Activated gamma-delta T cell treated with anti-CD3 and anti-CD28 coated beads, Interleukin-2, amount 50 U/mL, for 16 hours (primary cell): ENCODE measurements at places on chromosomes 5 and 9.

GRCh38 chr5:44536650-44537260, 147.5 kb upstream of the FGF10 start:
- no peak for DNase-seq

DNA sequence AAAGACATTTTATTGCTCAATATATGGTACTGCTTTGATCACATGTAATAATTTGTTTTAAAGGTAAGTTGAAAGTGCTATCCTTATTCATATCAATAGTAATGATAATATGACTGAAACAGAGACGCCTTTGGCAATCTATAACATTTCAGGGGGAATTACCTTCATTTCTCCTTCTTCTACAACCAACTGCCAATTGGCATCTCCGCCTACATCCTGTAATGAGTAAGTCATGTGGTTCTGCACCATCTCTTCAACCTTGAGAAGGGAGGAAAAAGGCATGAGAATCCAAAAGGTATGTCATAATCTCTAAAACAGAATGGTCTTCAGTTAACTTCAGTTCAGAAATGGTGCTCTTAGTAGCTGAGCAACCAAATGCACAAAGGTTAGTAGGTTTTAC, 52.4 kb downstream of the HMGCR start:
- no peak for DNase-seq

- DNase-seq, result no peak
These were observed 203.7 kb upstream of the TAS2R1 start for GRCh38 chr5:9833871-9834270.

- no peak for DNase-seq
These were observed 25.2 kb downstream of the GFI1B start for GRCh38 chr9:133003671-133004090.

DNA sequence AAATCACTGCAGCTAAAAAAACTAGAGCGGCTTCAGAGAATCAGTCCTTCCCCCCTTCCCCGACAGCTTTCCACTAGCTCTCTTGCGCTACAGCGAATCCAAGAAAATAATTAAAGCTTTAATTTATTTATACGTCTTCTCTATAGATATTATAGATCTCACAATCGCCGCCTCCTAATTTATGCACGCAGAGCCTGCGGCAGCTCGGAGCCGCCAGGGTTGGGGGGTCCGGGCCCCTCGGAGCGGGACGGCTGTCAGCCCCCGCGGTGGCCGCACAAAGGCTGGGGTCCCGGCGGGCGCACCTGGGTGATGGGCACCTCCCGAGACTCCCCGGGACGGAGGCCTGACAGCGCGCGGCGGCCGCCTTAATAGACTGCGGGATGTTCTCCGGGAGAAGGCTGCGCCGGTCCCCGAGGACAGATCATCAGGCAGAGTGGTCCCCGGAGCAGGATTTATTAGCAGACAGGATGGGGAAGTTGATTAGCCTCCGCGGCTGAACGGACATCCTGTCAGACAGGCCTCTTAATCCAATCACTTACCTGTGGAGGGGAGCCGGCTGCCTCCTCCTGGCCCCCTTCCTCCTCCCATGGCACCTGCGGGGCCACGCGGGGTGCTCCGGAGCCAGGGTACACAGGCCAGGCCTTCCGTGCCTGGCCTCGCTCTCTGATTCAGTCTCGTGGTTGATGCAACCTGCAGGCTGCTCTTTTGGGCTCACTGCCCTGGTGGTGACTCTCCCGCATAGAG, 166.8 kb downstream of the MELK start:
- no peak for DNase-seq

- no peak for DNase-seq
These were observed 3.8 kb downstream of the RGMB start for GRCh38 chr5:98777295-98777694.

DNA sequence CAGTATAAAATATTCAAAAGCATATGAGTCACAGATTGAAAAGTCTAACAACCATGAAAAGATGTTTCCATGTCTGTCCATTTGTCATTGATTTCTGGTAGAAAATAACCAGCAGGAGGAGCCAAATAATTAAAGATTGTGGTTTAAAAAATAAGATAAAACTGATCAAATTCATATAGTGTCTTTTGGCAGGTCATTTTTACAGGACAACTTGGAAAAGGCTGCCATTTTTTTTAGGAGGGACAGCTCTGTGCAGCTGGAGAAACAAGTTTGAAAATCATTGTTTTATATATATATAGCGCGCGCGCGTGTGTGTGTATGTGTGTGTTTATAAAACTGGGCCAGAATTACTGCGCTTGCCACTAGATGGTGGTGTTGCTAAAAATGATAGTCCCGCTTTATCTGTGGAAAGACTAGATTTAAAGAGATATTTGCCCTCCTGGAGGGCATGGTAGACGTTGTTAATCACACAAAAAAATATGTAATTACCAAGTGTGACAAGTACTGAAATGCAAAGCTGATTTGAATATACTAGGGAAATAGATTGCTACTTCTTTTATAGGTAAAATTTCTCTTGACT, 1.3 kb upstream of the TRMO start:
- peak; percentile 59 for DNase-seq

GRCh38 chr5:109318455-109319108, 91.2 kb downstream of the PJA2 start:
- DNase-seq, result no peak

DNA sequence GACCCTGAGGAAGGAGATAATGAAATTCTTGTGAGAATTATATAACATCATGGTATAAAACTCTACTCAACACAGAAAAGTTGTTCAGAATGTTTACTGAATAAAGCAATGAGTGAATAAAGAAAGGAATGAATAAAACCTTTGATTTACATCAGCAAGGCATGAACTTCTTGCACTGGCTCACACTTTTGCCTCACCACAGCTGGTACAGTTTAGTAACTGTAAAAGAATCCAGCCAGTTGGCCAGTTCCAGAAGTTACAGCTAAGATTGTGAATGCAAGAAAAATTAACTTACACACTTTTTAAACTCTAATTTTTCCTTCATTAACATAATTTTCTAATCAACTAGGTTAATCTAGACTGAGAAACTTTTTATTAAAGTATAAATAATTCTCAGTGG, 490.9 kb downstream of the NFIB start:
- no peak for DNase-seq

GRCh38 chr5:170223360-170223759, 9.4 kb upstream of the C5orf58 start:
- no peak for DNase-seq

DNA sequence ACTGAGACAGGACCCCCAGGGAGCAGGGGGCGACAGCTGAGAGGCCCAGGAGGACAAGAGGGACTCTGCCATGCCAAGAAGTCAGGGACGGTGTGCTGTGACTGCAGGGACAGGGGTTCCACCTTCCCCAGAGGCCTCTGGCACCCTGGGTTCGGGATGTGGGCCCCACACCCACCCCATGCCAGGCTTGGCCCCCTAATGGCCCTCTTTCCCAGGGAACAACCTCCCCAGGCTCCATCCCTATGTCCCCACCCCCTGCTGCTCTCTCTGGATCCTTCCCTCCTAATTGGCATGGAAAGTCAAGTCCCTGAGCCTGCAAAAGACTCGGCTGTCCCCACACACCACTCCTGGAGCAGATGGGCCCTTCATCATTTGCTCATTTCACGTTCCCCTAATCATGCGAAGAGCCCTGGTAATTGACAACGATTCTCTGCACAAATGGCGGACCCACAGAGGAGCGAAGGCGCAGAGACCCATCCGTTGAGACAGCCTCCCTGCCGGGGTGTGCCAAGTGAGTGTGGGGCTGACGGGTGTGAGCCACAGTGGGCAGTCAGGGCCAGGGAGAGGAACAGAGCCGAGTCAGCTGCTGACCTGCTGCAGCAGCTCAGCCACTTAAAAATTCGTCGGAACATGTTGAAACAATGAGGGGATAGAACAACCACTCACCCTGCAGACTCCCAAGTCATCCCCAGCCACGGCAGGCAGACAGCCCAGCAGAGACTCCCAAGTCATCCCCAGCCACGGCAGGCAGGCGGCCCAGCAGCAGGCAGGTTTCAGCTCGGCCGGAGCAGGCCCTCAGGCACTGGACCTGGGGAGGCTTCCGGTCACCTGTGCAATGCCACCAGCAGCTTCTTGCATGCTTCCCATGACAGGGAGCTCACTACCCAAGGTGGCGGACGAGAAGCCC, 109.0 kb downstream of the VAV2 start:
- no peak for DNase-seq

DNA sequence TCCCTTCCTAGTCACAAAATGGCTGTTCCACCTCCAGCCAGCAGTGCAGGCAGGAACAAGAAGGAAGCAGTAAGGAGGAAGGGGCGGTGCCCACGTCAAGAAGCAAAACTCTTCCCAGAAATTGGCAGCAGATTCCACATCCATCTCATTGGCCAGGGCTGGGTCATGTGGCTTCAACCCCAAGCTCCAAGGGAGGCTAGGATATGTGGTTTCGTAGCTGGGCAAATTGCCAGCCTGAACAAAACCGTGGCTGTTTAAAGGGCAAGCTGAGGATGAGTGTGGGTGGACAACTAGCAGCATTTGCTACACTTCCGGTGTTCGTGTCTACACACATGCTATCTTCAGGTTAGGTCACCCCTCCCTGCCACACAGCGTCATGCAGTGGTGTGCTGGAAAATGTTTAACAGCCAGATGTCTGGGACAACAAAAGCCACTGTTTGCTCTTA, 92.1 kb upstream of the MAP1B start:
- DNase-seq, result no peak

DNA sequence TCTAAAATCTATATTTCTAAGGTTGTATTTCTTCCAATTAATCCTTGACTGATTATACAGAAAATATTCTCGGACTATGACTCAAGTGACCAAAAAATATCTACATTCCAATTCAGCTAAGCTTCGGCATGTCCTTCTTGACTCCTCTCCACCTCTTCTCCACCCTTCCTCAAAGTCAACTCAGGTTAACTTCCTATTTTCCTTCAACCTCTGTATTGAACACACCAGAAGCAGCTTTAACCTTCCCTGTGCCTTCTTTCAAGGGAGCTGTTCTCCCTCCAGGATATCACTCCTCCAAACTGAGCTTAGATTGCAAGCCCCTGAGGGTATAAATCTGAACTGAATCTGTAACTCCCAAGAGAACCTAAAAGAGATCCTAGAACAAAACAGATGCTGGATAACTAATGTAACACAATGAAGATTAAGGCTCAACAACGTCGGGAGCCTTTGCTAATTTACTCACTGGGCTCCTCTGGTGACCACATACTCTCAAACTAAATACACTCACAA, 1.1 kb downstream of the SLCO4C1 start:
- DNase-seq, result no peak

GRCh38 chr9:96219026-96219899, 82.7 kb downstream of the HSD17B3 start:
- no peak for DNase-seq

DNA sequence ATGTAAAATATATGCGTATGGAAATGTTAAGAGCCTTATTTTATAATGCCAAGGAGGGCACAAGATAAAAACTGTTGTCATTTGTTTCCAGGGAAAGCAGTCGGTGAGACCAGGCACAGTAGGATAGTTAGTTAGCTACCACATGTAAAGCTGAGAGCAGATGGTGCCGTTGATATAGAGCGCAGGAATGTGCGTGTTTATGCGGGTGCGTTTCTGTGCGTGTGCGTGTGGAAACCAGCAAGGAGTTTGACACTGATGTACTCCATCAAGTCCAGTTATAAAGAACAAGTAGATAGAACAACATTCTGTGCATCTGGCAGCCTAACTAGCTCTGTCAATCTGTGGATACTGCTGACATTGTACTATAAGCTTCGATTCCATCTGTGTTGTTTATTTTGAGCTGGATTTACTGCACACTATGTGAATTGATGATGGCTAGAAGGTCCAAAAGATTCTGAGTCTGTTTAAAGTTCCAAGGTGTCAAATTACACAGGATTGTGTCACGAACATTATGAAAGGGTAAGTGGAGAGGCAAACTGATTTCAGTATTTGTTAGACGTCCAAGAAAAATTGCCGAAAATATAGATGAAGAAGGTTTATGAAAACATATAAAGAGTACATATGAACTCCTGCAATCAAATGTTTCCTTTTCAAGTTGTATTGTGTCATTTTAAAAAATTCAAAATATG, 494.9 kb upstream of the MEF2C start:
- no peak for DNase-seq

- DNase-seq, result no peak
These were observed 345.6 kb upstream of the ACTBL2 start for GRCh38 chr5:57828221-57828620.

- DNase-seq, result no peak
These were observed 74.3 kb upstream of the DAB2IP start for GRCh38 chr9:121577166-121577565.

DNA sequence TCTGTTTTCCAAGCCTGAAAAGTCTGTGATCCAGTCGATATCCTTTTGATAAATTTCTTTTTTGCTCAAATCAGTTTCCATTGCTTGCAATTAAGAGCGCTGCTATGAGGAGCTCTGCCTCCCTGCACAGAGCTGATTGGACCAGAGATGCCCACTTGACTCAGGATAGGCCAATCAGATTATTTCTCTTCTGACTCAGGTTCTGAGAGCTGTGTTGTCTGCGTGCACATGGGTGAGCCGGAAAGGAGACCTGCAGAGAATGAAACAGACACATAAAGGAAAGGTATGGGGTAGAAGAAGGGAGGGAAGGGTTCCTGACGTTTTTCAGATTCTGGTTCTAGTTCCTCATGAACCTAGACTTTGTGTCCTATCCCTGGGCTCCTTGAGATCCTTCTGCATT, 15.8 kb upstream of the FABP6 start:
- DNase-seq, result no peak

GRCh38 chr5:5165541-5166002, 25.4 kb downstream of the ADAMTS16 start:
- DNase-seq, result no peak

DNA sequence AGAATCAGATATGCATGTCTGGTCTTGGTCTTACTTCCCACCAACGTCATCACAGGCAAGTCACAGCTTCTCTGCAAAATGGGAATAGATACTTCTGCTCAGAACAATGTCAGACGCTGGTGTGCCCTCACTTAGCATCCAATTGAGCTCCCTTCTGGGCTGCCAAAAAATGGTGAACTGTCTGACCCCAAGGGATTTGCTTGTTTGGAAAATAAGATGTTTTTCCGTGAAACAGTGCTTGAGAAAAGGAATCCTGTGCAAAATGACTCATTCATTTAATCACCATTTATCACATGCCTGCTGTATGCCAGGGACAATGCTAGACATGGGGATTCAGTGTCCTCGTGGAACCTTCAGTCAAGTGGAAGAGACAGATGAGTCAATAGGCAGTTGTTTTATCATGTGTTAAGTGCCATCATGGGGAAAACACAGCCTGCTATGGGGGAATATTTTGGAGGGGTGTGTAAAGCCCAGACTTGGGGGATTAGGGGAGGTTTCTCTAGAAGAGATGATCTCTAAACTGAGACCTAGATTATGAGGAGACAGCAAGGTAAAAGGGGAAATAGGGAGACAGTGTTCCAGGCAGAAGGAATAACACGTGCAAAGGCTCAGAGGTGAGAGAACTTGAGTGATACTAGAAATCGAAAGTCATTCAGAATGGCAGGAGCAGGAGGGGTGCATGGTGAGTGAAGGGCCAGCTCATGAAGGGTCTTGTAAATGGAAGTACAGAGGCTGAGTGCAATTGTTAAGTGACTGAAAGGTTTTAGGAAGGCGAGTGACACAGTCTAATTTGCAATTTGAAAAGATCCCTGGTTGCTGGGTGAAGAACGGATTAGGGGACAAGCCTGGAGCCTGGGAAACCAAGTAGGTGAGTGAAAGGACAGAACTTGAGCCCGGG, 3.9 kb downstream of the NIPAL4 start:
- no peak for DNase-seq
